ENCODE measurements at places on chromosomes 5 and 9. TPM values are rescaled to one million over a fixed set of nuclear protein-coding genes. Genes with fewer than 3 reads are reported as not detected.

The MARCHF3 gene
- 8.4 TPM for total RNA-seq

The SPINK1 gene
- total RNA-seq, result not detected

The EPB41L4B gene
- not detected for total RNA-seq

The PCDHGA11 gene
- total RNA-seq, result not detected

DNA sequence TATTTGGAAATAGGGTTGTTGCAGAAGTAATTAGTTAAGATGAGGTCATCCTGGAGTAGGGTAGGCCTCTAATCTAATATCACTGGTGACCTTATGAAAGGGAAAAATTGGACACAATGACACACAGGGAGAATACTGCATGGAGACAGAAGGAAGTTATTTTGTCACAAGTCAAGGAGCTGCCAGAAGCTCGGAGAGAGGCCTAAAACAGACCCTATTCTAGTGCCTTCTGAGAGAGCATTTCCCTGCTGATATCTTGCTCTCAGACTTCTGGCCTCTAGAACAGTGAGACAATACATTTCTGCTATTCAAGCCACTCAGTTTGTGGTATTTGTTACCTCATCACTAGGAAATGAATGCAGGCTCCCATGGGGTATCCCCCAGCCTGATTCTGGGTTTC, 332.9 kb downstream of the CSNK1G3 start:
- no peak for DNase-seq

GRCh38 chr5:89243611-89244010, 360.6 kb upstream of the MEF2C start:
- DNase-seq, result no peak

DNA sequence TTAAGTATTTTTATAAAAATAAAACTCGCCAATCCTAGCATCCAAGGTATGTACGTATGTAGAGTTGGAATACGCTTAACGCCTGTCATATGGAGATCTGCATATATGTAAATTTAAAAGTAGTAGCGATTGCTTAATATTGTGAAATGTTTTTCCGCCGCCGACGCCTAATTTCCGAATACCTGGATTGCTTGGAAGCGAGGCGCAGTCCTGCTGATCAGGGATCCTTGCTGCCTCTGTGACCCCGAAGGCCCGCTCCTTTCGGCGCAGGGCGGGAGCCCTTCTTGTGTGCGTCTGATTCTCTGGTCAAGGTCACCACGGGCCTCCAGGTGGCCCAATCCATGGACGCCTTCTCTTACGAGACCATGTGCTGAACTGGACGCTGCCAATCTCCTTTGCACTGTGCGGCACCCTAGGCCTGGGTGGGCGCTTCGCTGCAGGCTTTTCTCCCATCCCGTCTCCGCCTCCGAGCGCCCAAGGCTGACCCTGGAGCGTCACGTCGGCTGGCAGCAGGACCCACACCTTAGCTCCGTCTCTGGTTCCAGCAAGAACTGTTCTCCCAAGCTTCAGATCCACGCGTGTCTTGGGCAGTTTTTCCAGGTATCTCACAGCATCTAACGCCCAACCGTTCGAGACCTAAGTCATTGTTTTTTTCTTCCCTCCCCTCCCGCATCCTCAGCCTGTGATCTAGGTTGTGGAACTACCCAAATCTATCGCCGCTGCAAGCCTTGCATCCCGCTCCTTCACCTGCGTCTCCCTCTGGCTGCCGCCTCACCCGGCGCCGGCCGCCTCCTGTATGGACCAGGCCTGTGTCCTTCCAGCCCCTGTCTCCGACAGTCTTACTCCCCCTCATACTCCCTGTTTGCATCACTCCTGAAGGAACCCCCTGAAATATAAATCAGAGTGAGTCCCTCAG, 3.6 kb upstream of the TRIM41 start:
- DNase-seq, result no peak

- DNase-seq, result no peak
Measured at GRCh38 chr9:88580961-88581360, 46.0 kb downstream of the NXNL2 start.

DNA sequence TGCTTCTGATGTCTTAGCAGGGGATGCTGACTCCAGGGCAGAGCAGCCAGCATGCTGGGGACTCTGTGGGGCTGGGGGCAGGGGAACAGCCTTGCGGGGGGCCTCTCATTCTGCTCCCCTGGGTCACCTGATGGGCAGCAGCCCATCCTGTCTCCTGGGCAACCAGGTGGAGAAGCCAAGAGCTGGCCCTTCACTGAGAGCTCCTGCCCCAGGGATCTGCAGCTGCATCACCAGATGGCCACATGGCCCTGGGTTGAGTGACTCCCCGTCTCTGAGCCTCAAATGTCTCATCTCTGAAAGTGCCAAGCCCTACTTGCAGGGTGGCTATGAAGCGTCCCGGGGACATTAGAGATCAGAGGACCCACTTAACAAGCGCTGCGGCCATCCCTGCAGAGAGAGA, 49.1 kb downstream of the LRSAM1 start:
- DNase-seq, result no peak

DNA sequence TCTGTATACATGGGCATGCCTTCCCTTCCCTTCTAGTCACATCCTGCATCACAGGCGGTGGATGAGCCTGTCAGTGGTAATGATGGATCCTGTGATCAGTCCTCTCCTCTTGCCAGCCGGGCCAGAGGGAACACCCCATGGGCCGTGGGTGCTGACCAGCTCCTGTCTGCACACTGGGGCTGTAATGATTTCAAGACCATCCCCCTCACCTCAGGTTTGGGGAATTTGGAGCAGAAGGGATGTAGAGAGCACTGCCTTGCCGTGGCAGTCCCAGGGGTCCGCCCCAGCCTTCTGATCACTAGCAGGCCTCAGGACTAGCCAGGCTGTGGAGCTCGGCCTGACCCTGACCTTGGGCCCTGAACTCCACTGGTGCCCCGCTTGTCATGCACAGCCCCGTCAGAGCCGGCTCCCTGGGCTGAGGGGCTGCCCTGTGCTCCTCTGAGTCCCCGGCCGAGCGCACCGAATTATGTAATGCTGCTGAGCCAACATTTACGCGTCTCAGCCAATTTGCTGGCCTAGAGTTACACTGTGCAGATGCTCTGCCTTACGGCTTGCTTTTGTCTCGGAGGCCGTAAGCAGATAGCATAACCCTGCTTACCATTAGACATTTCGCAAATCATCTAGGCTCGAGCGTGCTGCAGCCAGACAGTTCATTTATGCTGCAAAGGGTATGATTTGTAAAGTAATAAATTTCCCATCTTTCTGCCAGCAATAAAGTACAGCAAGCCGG, 155.3 kb downstream of the MACROH2A1 start:
- no peak for DNase-seq

GRCh38 chr9:80874276-80874675, 815.1 kb downstream of the TLE1 start:
- DNase-seq, result no peak

DNA sequence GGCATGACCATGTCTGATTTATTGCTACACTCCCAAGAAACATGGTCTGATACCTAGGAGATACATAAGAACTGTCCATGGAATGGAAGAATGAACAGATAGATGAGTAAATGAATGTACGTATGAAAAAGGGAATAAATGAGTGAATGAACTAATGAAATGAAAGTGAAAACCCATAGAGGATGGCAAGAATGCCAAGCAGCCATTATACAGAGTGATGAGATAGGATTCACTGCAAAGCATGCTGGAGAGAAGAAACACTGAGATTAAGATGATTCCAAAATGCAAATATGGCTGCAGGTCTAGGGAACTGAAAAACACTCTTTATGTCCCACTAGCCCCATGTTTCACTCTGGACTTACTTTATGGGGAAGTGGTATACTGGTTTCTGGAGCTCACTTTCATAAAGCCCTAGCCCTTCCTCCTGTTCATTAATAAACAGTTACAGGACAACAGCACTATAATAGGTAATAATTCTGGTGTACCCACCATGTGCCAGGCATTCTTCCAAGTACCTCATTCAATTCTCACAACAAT, 170.3 kb upstream of the RAD23B start:
- no peak for DNase-seq

DNA sequence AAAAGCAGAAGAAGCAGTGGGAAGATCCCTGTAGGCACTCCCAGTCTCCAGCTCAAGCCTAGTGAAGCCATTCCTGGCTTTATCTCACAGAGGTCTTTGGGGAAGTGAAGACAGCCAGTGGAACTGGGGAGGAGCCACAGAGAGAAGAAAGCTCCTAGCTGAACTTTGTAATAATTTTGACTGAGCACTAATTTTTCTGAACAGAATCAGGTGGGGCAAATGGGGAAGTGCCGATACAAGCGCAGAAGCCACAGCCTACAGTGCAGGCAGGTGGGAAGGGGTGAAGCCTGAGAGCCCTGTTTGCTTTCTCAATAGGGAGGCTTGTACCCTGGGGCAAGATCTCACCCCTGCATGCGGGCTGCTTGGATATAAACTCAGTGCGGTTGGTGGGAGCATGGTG, 48.4 kb upstream of the SNAPC3 start:
- no peak for DNase-seq

Measured in T-helper 17 cell (primary cell).